Smooth muscle cell of the coronary artery (primary cell): ENCODE measurements at places on chromosomes 2 and 18. TPM values are rescaled to one million over a fixed set of nuclear protein-coding genes. Genes with fewer than 3 reads are reported as not detected.

The ATP6V1C2 gene
- not detected in 2 replicates for total RNA-seq

The TGFA gene
- 1.7 TPM in 1 of 2 replicates, not detected in the other for total RNA-seq

The ITPRIPL1 gene
- 0.75 and 1.2 TPM in 2 replicates for total RNA-seq

The TMEM178A gene
- total RNA-seq = 0.23 and 3.5 TPM in 2 replicates

The RGPD3 gene
- total RNA-seq = under 0.01 and 0.15 TPM in 2 replicates

The DLGAP1 gene
- total RNA-seq = 2.9 TPM in 1 of 2 replicates, not detected in the other

The CDKL4 gene
- 0.82 and 1.2 TPM in 2 replicates for total RNA-seq

The SERPINB4 gene
- total RNA-seq = 3.7 TPM in 1 of 2 replicates, not detected in the other

The MC4R gene
- total RNA-seq = not detected in 2 replicates

The HOXD12 gene
- not detected in 2 replicates for total RNA-seq

The DCDC2C gene
- total RNA-seq = not detected in 2 replicates

The ZC3H15 gene
- 55.8 and 85.1 TPM in 2 replicates for total RNA-seq

The IL37 gene
- not detected in 2 replicates for total RNA-seq

The AP1S3 gene
- total RNA-seq = 1.6 and 9.6 TPM in 2 replicates

The ADCYAP1 gene
- under 0.01 TPM in 1 of 2 replicates, not detected in the other for total RNA-seq

The CYB5A gene
- total RNA-seq = 52.7 and 164 TPM in 2 replicates

The ZNF236 gene
- 7.5 and 10.6 TPM in 2 replicates for total RNA-seq

The KRTCAP3 gene
- not detected in 2 replicates for total RNA-seq

The SIX3 gene
- not detected in 2 replicates for total RNA-seq

The CHMP3 gene
- total RNA-seq = 83.5 and 126 TPM in 2 replicates

The CCDC102B gene
- 7.6 and 16.9 TPM in 2 replicates for total RNA-seq

The MALL gene
- 6.1 and 10.2 TPM in 2 replicates for total RNA-seq

The FRZB gene
- total RNA-seq = under 0.01 TPM in 1 of 2 replicates, not detected in the other

The CRACDL gene
- total RNA-seq = 1.2 TPM in 1 of 2 replicates, not detected in the other

The SCYGR7 gene
- total RNA-seq = not detected in 2 replicates

The WDFY1 gene
- 111 and 292 TPM in 2 replicates for total RNA-seq

The CCT4 gene
- total RNA-seq = 94.2 and 161 TPM in 2 replicates

The SAG gene
- not detected in 2 replicates for total RNA-seq

The IL1RL1 gene
- 0.23 and 2.0 TPM in 2 replicates for total RNA-seq

The FZD7 gene
- total RNA-seq = 8.0 and 10.4 TPM in 2 replicates

The FOXD4L1 gene
- under 0.01 and 0.12 TPM in 2 replicates for total RNA-seq

The UGT1A5 gene
- total RNA-seq = not detected in 2 replicates

The ARID5A gene
- 8.3 and 8.7 TPM in 2 replicates for total RNA-seq
